ENCODE measurements at places on chromosomes 5 and 9.

- DNase-seq = no peak
Observed at GRCh38 chr9:118223111-118223510, 518.9 kb downstream of the TLR4 start.

GRCh38 chr5:93611976-93612854 is 29.2 kb downstream of the NR2F1 start:
- DNase-seq = peak; percentile 72

DNA sequence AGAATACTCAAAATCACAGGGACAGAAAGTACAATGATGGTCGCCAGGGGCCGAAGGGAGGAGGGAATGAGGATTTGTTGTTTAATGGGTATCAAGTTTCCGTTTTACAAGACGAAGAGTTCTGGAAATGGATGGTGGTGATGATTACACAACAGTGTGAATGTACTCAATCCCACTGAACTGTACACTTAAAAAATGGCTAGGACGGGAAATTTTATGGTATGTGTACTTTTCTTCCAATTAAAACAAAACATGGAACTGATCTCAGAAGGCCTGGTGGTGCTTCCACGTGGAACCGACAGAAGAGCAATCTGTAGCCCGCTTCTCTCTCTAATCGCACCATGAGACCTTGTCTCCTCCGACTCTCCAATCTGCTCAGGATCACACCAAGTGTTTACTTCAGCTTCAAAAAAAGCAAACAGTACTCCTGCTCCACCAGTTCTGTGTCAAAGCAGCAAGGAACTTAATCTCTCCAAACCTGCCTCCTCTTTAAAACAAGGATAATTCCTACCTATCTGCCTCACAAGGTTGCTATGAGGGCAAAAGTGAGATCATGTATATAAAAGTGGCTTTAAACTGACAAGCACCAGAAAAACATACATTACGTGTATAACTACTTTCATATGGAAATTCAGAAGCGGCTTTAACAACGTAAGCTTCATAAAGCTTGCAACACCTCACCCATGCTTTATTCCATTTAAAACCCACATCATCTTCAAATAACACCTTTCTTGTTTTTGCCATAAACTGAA is 2.1 kb downstream of the ECPAS start:
- DNase-seq = no peak

DNA sequence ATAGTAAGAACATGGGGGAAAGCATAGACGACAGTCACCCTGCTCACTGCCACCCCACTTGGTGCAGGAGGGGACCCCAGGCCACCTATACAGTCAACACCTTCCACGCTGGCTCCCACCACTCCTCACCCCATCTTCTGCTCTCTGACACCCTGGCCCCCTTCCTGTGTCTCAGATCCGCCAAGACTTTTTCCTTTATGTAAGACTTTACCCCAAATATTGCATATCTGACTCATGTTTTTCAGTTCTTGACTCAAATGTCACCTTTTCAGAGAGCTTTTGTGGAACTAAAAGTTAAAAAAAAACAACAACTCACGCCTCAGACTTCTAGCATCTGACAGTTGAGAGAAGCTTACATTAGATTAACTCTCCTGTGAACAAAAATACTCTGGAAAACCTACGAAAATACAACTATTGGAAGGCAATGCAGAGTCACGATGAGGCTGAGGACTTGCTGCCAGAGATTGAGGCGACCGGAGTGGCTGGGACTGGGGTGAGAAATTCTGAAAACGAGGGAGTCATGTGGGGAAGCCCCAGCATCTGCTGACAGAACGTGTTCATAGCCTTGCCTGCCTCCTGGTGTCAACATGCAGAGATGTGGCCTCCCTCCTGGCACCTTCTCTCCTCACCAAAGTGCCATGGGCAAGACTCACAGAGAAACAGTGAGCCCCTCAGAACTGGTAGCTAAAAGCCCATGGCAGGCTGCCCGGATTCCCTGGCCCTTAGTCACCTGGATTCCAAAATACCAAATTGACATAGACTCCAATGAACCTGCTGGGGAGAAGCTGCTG is 22.4 kb upstream of the FCN2 start:
- DNase-seq = peak; percentile 91

DNA sequence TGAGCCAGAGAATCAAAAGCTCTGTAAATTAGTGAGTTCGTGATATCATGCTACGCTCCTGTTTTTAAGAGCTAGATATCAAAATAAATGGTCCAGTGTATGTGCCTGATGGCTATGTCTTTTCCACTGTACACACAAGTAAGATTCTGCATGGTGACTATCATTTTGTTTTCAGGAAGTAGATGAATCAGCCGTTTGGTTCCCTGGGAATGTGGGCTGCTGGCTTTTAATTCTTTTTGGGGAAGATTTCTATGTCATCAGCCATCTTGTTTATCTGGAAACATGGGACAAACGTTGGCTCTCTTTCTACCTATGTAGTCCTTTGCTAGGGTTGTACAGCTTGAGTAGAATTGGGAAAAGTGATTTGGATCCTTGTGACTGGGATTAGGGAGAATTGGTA is 126.7 kb downstream of the GRIA1 start:
- DNase-seq = peak; percentile 52

GRCh38 chr9:125700791-125701190 is 6.2 kb downstream of the MAPKAP1 start:
- peak; percentile 49 for DNase-seq

DNA sequence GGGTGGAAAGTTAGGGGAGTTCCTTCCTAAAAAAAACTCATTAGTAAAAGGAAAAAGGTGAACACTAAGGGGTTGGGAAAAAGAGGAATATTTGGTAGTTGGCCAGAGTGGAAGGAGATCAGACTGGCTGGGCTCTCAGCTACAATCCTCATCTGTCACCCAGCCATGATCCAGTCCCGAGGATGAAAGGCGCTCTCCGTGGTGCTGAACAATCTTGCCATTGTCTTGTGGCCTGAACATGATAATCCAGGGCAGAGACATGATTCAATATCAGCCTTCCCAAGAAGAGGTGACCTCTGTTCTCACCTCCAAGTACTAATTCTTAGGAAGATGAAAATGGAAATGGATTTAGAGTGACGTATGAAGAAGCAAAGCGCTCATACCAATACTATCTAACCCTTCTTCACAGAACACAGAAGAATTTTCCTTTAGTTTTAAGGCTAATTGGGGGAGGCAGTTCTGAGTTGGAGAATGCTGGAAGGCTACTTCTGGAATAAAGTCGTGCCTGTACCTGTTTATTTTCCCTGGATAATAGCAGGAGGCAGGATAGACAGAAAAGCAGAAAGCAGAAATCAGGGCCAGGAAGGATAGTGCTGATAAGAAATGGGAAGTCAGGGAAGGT is 36.6 kb upstream of the MYORG start:
- DNase-seq = peak; percentile 81

GRCh38 chr5:32000731-32001130 is 173.4 kb downstream of the GOLPH3 start:
- no peak for DNase-seq

GRCh38 chr5:56429110-56429561 is 196.0 kb upstream of the ANKRD55 start:
- no peak for DNase-seq

- no peak for DNase-seq
Observed at GRCh38 chr9:137820161-137820855, 57.3 kb upstream of the CACNA1B start.

DNA sequence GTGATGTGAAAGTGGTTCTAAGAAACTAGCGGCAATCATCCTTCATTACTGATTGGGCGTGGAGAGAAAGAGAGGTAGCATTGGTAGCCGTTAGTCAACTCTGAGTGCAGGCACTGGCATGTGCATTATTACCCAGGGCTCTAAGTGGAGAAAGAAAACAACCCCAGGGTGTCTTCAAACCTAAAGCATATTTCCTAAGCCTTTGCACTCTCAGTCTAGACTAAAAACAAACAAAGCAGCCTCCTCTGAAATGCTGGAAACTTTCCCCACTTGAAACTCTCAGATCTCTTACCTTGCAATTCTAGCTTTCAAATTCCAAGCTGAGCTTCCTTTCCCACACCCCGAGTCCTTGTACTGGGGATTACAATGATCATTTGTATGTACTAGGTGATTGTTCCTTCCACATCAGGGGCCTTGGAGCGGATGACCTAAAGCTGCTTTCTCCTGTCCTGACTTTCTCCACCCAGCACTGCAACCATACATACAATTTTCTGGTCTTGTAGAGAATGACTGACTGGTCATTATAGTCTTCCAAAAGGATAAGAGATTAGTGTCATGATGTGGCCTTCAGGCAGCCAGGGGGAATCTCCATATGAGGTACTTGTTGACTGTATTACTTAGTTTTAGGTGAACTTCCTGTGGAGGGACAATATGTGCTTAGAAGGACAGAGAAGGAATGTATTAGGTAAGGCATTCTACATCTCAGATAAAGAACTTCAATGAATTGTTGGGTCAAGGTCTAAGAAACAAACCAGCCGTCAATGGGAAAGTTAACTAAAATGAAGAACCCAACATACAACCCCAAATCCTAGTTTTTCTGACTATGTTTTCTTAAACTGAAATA is 98.3 kb upstream of the CDKN2B start:
- peak; percentile 86 for DNase-seq

DNA sequence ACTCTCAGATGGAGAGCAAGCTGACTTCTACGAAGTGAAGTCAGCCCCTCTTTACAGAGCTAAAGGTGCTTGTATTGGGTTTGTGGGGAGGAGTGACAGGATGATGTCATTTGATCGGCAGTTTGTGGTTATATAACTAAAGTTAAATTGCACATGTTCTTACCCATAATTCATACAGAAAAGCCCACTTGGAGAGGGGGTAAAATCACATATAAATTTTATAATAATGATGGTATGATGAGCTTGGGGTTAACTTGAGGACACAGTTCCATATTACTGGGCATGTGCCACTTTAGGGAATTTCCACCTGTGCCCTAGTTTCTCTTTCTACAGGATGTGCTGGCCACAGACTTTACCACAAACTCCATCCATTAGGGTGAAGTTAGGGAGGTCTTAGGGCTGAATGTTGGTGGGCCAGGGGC is 1178.6 kb upstream of the CDH9 start:
- DNase-seq = no peak

GRCh38 chr5:126138281-126138931 is 284.8 kb upstream of the GRAMD2B start:
- DNase-seq = peak; percentile 48

- DNase-seq = no peak
Observed at GRCh38 chr9:132970324-132971062, 8.0 kb upstream of the GFI1B start.

GRCh38 chr5:180043377-180043776 is 28.2 kb downstream of the RNF130 start:
- DNase-seq = peak; percentile 25

DNA sequence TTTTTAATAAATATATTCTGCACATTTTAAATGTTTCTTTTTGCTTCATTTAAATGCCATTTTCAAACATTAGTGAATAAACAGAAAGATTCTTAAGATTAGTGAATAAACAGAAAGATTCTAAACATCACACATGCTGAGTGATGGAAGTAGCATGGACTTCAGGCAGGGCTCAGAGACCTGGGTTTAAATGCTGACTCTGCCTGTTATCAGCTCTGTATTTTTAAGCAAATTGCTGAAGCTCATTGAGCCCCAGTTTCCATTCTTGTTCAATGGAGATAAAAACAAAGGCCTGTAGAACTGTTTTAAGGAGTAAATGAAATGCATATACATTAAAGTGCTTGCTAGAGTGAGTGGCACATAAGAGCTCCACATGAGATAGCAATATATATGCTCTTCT is 8.1 kb upstream of the LVRN start:
- DNase-seq = no peak

DNA sequence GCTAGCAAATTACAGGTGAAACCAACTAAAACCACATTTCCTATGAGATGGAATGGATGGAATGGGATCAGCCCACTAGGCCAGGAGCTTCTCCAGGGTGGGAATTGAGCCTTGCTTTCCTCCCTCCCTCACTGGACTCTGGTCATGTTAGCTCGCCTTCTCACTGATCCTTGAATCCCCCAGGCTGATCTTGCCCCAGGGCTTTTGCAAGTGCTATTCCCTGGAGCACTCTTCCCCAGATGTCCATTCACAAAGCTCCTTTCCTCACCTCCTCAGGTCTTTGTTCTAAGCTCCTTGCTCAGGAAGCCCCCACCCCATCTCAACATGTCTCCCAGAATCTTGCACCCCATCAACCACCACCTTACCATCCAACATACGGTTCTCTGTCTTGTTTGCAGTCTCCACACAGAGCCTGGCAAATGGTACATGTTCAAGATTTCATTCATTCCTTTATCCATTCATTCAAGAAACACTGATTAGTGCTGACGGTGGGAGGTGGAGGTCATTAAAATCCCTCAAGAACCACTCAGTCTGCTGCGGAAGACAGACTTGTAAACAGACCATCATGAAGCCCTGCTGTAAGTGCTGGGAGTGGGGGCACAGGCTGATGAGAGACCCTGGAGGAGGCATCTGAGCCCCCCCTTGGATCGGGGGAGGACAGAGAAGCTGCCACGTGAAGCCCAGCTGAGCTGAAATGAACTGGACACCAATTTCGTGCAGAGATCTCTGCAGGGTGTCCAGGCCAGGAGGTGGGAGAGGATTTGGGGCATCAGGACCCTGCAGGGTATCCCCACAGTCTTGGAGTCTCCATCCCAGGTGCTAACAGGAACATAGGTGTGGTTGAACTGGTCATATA is 141.7 kb downstream of the BARX1 start:
- no peak for DNase-seq

DNA sequence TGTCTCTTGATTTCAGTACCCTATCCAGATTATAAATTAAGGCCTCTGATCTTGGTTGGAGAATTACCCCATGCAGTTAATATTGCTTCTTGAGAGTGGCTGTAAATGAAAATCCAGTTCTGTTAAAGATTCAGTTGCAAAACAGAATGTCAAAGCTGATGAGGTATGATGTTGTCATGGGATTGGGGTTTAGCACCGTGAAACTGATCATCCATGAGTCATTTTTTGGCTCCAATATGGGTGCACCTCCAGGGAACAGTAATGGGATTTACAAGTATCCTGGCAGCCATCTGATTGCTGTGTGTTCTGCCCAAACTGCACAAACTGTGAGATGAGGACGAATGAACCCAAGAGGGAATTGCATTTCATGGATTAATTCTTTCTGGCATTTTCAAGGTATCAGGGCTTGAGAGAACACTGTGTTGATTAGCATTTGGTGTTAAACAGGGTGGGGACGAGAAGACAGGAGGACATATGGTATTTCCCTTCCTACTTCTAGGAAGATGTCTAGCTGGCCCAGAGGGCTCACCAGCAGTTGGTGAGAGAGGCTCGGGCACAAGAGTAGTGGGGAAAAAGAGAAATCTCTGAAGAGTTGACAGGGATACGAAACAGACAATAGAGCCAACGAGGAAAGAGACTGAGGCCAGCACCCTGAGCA is 214.7 kb downstream of the GAS1 start:
- peak; percentile 83 for DNase-seq

GRCh38 chr9:91157883-91158282 is 203.8 kb downstream of the AUH start:
- no peak for DNase-seq

DNA sequence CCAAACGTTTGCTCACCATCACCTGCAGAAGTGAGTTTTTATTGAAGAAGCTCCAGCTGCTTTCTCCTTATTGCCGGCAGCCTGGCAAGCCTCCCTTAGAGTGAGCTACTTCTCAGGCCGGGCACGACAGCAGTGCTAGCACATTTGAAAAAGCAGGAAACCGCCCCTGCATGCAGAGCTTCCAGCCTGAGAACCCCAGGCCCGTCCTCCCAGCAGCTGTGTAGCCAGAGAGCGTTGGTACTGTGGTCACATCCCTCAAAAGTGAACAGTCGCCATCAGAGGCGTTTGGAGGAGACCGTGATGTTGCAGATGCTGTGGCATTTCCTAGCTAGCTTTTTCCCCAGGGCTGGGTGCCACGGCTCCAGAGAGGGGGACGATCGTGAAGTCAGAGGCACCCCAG is 23.5 kb downstream of the SLC25A25 start:
- peak; percentile 64 for DNase-seq

- peak; percentile 92 for DNase-seq
Observed at GRCh38 chr5:154753792-154754191, 1.4 kb upstream of the LARP1 start.

- DNase-seq = no peak
Observed at GRCh38 chr5:83147593-83147992, 70.2 kb downstream of the XRCC4 start.
